CD4-positive, alpha-beta T cell treated with Interleukin-21 for 1 hour (primary cell): ENCODE measurements at places on chromosomes 7 and 10.

GRCh38 chr7:40194745-40195144, 59.9 kb downstream of the SUGCT start:
- no peak for DNase-seq

DNA sequence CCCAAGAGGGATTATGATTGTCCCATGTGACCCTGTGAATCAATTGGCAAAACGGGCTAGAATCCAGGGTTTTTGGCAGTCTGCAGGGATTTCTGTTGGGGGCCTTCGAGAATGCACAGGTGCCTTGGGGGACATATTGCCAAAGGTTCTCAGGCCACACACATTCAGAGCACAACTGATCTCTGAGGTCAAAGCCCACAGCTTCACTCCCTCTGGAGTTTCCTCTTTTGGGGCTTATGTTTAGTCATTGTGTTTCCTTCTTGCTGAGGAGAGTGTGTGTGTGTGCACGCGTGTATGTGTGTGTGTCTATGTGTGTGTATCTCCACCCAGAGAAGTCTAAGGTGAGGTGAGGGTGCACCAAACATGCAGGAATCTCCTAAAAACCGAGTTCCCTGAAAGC, 8.8 kb downstream of the PPIF start:
- no peak for DNase-seq

GRCh38 chr10:13925971-13926780, 339.4 kb downstream of the PRPF18 start:
- no peak for DNase-seq

DNA sequence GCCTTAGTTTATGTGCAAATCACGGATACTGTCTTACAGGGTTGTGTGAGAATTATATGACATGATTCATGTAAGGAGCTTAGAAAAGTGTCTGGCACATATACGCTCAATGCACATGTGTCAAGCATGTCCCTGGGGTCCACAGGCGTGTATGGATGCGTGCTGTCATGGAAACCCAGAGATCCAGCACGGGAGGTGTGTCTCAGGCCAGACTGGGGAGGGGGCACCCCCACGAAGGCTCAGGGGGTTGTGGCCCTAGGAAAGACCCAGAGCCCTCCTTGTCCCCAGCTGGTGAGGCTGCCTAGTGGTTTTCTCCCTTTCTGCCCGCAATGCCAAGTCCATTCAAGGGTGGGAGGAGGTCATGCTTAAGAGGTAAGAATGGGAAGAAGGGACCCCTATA, 9.1 kb downstream of the BTBD16 start:
- DNase-seq = no peak

- no peak for DNase-seq
Observed at GRCh38 chr10:85789982-85790789, 576.4 kb downstream of the GRID1 start.
